Articular chondrocyte of knee joint (primary cell): ENCODE measurements at places on chromosomes 12 and 14. TPM values are rescaled to one million over a fixed set of nuclear protein-coding genes. Genes with fewer than 3 reads are reported as not detected.

The RHEBL1 gene
- 0.52 and 0.54 TPM in 2 replicates for total RNA-seq

The ADGRD1 gene
- 1.7 and 1.8 TPM in 2 replicates for total RNA-seq

The SLC39A5 gene
- not detected in 2 replicates for total RNA-seq

The KICS2 gene
- total RNA-seq, result 6.0 and 6.7 TPM in 2 replicates

The SIX1 gene
- total RNA-seq, result 63.4 and 95.4 TPM in 2 replicates

The FKBP3 gene
- total RNA-seq, result 33.9 and 36.8 TPM in 2 replicates

The TNFAIP2 gene
- 57.4 and 60.6 TPM in 2 replicates for total RNA-seq

The TMEM30B gene
- 11.0 and 12.4 TPM in 2 replicates for total RNA-seq

The CCDC38 gene
- 0.39 and 1.7 TPM in 2 replicates for total RNA-seq

The NPFF gene
- not detected in 2 replicates for total RNA-seq

The GPRC5D gene
- total RNA-seq, result not detected in 2 replicates

The DPPA3 gene
- not detected in 2 replicates for total RNA-seq

The PLEKHH1 gene
- total RNA-seq, result 0.26 and 0.86 TPM in 2 replicates

The COX8C gene
- total RNA-seq, result not detected in 2 replicates

The STAB2 gene
- total RNA-seq, result not detected in 2 replicates

The TAS2R31 gene
- 11.8 and 12.4 TPM in 2 replicates for total RNA-seq

The FGD4 gene
- total RNA-seq, result 51.5 and 59.5 TPM in 2 replicates

The TAS2R8 gene
- total RNA-seq, result 0.22 and 0.26 TPM in 2 replicates

The KCNA1 gene
- 0.13 and 0.54 TPM in 2 replicates for total RNA-seq

The ZBTB1 gene
- total RNA-seq, result 64.9 and 75.0 TPM in 2 replicates

The CD163L1 gene
- total RNA-seq, result 0.52 and 0.54 TPM in 2 replicates

The TMEM132C gene
- not detected in 2 replicates for total RNA-seq

The FAM161B gene
- total RNA-seq, result 6.4 and 8.4 TPM in 2 replicates

The DPF3 gene
- 0.22 and 1.6 TPM in 2 replicates for total RNA-seq

The SIX4 gene
- total RNA-seq, result 27.2 and 42.6 TPM in 2 replicates

The SERPINA5 gene
- total RNA-seq, result 3.5 and 4.6 TPM in 2 replicates

The CELA1 gene
- total RNA-seq, result not detected in 2 replicates

The TCL1A gene
- total RNA-seq, result not detected in 2 replicates

The NTF3 gene
- total RNA-seq, result 3.2 and 3.5 TPM in 2 replicates

The SLC6A13 gene
- 0.32 TPM in 1 of 2 replicates, not detected in the other for total RNA-seq

The MORN3 gene
- 1.0 and 1.3 TPM in 2 replicates for total RNA-seq

The PLEKHG7 gene
- total RNA-seq, result not detected in 2 replicates

The GLIPR1L2 gene
- total RNA-seq, result 0.65 and 0.97 TPM in 2 replicates

The SPRING1 gene
- total RNA-seq, result 22.7 and 25.9 TPM in 2 replicates

The ADSS1 gene
- 9.4 and 12.8 TPM in 2 replicates for total RNA-seq

The CLEC2D gene
- 6.9 and 9.5 TPM in 2 replicates for total RNA-seq

The FGF6 gene
- total RNA-seq, result not detected in 2 replicates

The SLC35E3 gene
- 5.7 and 6.5 TPM in 2 replicates for total RNA-seq

The ACYP1 gene
- total RNA-seq, result 10.6 and 10.9 TPM in 2 replicates

The CCDC196 gene
- total RNA-seq, result not detected in 2 replicates

The ANKRD33 gene
- not detected in 2 replicates for total RNA-seq

The BMP4 gene
- total RNA-seq, result 45.2 and 73.5 TPM in 2 replicates
